ENCODE measurements at places on chromosomes 16 and 17.

- DNase-seq: no peak
These were observed 150.7 kb upstream of the CACNG5 start for GRCh38 chr17:66684261-66684660.

DNA sequence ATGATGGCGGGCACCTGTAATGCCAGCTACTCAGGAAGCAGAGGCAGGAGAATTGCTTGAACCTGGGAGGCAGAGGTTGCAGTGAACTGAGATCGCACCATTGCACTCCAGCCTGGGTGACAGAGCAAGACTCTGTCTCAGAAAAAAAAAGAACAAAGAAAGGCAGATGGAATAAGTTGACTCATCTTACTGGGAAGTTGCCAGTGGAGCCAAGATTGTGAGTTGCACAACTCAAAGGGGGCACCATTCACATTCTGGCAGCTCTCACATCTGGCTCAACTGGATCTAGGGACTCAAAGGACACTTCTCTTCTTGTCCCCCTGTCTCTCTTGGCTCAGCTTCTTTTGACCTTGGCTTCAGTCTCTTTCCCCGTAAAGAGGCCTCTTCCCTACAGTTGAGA is 53.7 kb upstream of the ETV4 start:
- no peak for DNase-seq

- DNase-seq: peak; percentile 43
These were observed 855 bp downstream of the TUFM start for GRCh38 chr16:28845293-28845692.

DNA sequence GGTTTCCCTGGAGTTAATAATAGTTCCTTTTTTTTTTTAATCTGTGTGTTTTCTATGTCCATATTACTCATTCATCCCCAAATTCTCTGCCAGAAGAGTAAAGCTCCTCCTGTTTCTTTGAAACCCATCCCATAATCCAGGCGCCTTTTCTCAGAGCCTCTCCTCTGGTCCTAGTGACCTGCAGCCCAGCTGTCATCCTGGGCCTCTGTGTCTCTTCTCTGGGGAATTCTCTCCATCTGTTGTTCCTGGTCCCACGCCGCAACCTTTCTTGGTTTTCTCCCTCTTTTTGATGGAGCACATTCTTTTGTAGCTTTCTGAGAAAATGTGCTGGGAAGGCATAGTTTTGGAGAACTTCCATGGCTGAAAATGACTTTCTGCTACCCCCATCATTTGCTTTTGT is 10.2 kb downstream of the KATNB1 start:
- DNase-seq: no peak

DNA sequence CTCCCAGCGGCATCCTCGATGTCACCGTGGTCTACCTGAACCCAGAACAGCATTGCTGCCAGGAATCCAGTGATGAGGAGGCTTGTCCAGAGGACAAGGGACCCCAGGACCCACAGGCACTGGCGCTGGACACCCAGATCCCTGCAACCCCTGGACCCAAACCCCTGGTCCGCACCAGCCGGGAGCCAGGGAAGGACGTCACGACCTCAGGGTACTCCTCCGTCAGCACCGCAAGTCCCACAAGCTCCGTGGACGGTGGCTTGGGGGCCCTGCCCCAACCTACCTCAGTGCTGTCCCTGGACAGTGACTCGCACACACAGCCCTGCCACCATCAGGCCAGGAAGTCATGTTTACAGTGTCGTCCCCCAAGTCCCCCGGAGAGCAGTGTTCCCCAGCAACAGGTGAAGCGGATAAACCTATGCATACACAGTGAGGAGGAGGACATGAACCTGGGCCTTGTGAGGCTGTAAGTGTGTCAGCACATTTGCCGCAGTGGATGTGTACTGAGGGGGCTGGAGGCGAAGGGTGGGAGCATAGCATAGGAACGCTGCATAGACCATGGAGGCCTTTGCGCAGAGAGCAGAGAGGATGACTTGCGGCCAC is 3.3 kb upstream of the TEDC2 start:
- DNase-seq: no peak

DNA sequence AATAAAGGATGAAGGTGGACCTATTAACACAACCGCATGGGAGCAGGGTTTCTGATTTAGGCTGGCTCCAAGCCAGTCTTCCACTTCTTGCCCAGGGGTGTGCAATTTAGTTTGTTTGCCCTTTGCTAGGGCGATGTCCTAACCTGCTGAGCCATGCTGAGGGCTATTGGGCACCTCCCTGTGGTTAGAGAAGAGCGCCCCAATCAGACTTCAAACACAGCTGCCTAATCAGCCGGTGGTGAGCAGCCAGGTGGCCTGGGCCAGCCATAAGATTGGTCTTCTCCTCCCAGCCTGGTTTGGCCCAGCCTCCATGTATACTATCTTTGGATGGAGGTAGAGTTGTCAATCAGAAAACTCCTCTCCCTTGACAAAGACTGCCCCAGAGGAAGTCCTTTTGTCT is 15.7 kb downstream of the TMEM94 start:
- no peak for DNase-seq

GRCh38 chr16:83802554-83803205 is 5.1 kb upstream of the HSBP1 start:
- no peak for DNase-seq

GRCh38 chr16:30353438-30354129 is 1.5 kb downstream of the CD2BP2 start:
- no peak for DNase-seq

DNA sequence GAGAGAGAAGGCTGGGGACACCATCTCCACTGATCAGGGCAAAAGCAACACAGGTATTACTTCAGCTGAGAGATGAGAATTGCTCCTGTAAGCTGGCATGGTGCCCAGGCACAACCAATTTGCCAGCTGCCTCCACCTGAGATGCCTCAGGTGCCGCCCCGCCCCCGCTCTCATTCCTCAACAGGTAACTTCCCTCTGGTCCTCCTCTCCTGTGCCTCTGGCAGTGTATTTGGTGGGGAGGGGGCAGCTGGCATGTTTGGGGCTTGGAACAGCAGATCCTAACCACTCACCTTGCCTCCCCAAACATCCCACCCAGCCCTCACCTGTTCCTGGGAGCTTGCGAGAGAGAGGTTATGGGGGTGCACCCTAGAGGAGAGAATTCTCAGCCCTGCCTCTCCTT is 2.9 kb upstream of the SRCIN1 start:
- DNase-seq: no peak

DNA sequence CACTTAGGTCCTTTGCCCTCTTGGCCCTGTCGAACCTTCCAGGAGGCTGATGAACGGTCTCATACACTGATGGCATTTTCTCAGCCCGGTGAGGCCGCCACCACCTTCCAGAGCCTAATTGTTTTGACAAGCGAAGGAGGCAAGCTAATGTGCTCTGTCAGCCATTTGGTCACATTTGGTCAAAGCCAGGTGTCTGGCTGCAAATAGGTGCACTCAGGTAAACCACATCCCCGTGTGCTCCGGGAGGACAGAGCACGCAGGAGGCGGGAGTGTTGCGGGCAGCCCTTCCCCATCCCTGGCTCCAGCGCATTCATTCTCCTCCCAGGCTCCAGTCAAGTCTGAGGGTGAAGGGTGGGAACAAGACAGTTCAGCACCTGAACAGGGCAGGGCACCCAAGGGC is 240.1 kb downstream of the MSI2 start:
- DNase-seq: no peak

DNA sequence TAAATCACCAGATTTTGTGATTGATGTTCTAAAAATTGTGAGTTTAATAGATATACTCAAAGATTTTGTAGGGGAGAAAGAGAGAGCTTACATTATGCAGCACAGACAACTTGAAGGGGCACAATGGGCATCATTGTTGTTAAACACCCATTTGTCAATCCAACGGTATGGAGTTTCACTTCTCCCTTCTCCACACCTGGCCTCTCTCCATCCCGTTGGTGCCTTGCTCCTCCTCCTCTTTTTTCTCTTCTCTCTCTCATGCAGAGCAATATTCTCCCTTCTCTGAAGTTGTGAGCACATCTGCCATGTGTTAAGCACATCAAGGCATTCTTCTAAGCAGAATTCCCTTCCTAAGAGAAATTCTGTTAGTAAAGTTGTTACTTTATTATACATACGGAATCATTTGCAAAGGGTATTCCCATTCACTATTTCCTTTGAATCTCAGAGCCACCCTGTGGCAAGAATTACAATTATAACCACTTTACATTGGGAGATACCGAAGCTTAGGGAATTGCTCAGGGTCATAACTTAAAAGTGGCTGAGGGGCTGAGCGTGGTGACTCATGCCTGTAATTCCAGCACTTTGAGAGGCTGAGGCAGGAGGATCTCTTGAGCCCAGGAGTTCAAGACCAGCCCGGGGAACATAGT is 40.5 kb upstream of the SKAP1 start:
- no peak for DNase-seq

DNA sequence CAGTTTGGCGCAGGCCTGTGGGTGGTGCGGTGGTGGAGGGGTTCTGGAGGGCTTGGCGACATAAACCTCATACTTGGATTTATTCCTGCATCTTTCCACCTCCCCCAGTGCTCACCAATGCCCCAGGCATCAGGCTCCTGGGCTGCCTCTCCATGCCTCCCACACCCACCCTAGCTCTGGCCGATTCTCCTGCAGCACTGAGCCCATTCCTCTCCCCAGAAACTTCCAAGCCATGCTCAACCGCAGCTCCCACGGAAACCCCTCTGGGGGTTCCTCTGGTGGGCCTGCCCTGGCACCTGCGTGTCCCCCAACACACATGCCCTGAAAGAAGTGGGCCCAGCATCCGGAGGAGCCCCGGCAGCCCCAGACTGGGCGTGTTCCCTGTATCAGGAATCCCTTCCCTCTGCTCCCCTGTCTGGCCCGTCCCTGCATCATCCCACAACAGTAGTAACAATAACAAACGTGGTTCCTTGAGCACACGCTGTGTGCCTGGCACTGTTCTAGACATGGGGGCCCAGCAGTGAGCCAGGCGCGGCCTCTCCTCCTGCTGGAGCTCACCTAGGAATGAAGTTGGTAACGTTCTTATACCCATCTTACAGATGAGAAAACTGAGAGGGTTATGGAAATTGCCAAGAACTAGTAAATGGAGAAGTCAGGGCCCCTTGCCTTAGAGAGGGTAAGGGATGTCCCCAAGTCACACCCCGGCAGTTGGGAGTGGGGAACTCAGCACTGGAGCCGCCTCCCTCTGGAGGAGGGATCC is 2.3 kb downstream of the PRSS21 start:
- no peak for DNase-seq

DNA sequence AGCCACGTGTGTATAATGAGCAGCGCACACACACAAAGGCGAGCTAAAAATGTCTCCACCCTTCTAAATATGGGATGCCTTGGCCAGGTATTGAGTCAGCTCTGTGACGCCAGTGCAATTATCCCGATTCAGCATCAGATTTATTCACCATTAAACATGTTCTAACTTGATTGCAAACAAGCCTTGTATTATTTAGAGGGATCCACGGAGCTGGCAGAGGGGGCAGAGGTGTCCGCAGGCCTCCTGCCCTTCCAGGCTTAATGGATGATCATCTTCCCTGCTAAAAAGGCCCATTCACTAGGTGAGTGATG is 591.7 kb downstream of the MAF start:
- DNase-seq: no peak

DNA sequence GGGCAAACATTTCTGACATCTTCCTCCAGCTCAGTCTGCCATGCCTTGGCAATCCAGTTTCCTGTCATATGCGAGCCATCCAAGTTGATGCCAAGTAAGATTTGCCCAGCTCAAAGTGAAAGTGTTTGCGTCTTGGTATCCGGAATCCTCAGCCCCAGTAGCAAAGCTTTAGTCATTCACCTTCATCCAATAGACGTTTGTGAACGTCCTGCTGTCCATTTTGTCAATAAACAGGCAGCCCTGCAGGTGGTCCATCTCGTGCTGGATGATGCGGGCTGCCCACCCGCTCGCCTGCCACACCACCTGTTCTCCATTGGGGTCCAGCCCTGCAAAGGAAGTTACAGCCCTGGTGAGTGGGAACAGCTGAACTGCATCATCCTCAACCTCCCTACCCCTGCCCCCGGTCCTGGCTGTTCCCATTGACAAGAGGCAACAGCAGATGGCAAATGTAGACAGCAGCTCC is 1.5 kb downstream of the PDF start:
- DNase-seq: peak; percentile 61

GRCh38 chr17:42618442-42619150 is 9.1 kb downstream of the TUBG1 start:
- peak; percentile 16 for DNase-seq

- DNase-seq: no peak
These were observed 82.6 kb downstream of the DYNLRB2 start for GRCh38 chr16:80623376-80623775.

GRCh38 chr17:9944704-9945103 is 39.6 kb upstream of the RCVRN start:
- no peak for DNase-seq

- peak; percentile 18 for DNase-seq
These were observed 110.8 kb downstream of the C16orf78 start for GRCh38 chr16:49484451-49484849.

- no peak for DNase-seq
These were observed 27.2 kb downstream of the USP22 start for GRCh38 chr17:21015564-21015963.

- peak; percentile 92 for DNase-seq
These were observed 685 bp downstream of the PAQR4 start for GRCh38 chr16:2969545-2970521.

DNA sequence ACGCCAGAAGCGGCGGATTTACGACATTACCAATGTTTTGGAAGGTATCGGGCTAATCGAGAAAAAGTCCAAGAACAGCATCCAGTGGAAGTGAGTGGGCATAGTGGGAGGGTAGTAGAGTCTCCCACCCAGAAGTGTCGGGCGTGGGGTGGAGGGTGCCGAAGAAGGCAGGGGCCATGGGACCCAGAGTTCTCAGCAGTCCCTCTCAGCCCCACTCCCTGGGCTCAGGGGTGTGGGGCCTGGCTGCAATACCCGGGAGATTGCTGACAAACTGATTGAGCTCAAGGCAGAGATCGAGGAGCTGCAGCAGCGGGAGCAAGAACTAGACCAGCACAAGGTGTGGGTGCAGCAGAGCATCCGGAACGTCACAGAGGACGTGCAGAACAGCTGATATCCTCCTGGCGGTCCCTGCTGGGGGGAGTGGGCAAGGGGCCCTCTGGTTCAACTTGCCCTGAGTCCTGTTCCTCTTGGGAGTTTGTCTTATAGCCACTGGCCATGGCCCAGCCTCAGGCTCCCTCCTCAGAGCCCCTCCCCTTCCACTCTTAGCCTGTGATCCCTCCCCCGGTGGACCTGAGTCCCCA is 916 bp downstream of the E2F4 start:
- DNase-seq: peak; percentile 45
